ENCODE measurements at places on chromosomes 4 and X. TPM values are rescaled to one million over a fixed set of nuclear protein-coding genes. Genes with fewer than 3 reads are reported as not detected.

DNA sequence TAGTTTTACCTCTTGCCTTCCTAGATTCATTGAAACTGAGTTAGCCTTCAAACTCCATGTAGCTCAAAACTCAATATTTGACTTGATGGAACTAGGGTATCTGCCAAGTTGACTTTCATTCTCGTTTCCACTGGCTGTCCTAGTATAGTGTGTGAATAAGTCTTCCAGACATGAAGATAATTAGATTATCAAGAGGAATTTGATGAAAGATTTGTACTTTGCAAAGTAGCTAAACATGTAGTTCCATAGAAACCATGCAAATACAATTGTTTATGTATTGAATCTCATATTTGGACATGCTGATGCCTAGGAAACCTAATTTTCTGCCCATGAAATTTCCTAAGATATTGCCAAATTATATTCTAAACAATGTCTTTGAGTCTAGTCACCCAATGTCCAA, 297.5 kb downstream of the ARHGAP24 start:
- DNase-seq, result no peak

The DGKK gene
- total RNA-seq, result not detected

GRCh38 chrX:40864972-40865371, 129.6 kb upstream of the MED14 start:
- no peak for DNase-seq

The SGCB gene
- total RNA-seq, result 57.7 TPM

The MAGEB17 gene
- not detected for total RNA-seq

DNA sequence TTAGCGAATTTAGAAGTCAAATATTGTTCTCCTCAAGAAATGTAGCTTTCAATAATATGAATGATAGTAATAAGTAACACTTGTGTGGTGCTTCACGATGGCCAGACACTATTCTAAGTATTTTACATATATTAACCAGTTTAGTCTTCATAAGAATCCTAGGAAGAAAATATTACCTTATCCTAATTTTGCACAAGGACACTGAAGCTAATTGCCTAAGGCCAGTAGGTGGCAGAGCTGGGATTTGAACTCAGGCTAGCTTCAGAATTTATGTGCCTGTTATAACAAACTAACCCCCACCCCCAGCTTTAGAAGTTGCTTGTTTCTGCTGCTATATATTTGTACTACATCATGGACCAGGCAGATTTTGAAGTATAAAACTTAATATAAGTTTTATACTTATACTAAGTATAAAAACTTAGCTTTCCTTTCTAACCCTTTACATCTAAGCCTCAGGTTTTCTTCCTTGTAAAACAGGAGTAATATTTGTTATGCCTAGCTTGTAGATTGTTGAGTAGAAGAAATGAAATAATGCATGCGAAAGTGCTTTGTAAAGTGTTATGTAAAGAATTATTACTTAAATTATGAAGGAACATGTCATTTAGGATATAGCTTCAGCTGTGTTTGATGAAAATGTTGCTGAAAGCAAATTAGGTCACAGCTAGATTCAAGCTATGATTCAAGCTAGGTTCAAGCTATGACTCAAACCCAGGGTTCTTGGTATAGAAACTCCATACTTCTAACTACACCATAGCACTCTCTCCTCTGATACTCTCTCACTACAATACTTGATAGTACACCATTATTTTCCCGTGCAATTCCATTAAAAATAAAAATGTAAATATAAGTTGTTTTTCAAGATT, 4.2 kb upstream of the CDS1 start:
- no peak for DNase-seq

- no peak for DNase-seq
Observed at GRCh38 chr4:66279084-66279483, 608.8 kb upstream of the EPHA5 start.

DNA sequence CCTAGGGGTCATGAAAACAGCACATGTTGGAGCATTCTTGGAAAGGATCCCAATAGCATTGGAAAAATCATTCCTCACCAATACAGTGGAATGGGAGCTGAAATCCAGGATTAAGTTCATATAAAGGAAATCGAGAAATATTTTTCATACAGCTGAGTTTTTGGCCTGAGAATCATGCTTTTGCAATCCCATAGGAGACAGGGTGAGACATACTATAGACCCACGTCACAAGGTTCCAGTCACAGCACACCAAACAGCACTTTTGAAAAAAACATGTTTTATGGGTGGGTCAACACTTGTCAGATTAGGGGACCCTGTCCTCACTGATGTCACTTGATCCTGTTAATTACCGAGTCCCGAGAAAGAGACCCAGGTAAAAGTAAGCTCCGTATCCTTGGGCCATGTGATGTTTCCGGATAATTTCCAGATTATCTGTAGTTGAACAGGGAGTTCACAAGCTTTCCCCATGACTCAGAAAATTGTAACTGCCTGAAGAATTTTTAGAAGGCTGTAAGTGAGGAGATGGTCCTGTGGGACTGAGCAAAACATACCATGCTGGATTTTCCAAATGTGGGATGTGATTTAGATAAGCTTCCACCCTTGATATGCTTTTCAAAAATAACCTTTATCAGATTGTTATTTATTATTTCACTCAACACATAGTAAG, 80.9 kb upstream of the TLR3 start:
- DNase-seq, result no peak
